Myocyte (in vitro differentiated cells): ENCODE measurements at places on chromosomes 6 and 20. TPM values are rescaled to one million over a fixed set of nuclear protein-coding genes. Genes with fewer than 3 reads are reported as not detected.
A peak's percentile ranks its signal among the peaks of the same experiment; 100 is the strongest.

- DNase-seq: peak; percentile 48
Observed at GRCh38 chr6:163417595-163417994, 3.1 kb downstream of the QKI start.

DNA sequence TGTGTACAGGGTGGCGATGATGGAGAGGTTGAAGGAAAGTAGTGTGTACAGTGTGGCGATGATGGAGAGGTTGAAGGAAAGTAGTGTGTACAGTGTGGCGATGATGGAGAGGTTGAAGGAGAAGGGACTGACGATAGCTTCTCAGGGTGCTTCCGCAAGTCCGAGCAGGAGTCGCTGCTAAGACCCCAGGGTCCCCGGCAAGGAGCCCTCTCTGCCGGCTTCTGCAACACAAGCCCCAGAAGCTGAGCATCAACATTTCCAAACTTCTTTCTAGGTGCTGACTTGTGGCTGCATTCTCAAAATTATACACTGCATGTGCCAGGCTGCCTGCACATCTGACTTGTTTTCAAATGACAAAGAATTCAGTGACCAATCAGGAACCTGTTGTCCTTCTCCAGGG, 47.8 kb upstream of the NXT1 start:
- no peak for DNase-seq

- DNase-seq: peak; percentile 53
Observed at GRCh38 chr6:17193106-17193775, 87.9 kb upstream of the RBM24 start.

DNA sequence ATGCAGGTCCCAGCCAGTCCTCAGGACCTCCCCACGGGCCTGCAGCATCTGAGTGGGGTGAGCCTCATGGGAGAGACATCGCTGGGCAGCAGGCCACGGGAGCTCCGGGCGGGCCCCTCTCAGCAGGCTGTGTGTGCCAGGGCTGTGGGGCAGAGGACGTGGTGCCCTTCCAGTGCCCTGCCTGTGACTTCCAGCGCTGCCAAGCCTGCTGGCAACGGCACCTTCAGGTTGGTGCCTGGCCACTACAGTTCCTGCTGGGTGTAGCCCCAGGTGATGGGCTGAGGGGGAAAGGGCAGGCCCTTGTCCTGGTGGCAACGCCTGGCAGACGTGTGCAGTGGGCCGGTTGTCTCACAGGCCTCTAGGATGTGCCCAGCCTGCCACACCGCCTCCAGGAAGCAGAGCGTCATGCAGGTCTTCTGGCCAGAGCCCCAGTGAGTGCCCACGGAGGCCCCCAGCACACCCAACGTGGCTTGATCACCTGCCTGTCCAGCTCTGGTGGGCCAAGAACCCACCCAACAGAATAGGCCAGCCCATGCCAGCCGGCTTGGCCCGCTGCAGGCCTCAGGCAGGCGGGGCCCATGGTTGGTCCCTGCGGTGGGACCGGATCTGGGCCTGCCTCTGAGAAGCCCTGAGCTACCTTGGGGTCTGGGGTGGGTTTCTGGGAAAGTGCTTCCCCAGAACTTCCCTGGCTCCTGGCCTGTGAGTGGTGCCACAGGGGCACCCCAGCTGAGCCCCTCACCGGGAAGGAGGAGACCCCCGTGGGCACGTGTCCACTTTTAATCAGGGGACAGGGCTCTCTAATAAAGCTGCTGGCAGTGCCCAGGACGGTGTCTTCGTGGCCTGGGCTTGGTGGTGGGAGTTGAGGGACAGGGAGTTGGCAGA, 787 bp upstream of the TNFRSF6B start:
- no peak for DNase-seq

DNA sequence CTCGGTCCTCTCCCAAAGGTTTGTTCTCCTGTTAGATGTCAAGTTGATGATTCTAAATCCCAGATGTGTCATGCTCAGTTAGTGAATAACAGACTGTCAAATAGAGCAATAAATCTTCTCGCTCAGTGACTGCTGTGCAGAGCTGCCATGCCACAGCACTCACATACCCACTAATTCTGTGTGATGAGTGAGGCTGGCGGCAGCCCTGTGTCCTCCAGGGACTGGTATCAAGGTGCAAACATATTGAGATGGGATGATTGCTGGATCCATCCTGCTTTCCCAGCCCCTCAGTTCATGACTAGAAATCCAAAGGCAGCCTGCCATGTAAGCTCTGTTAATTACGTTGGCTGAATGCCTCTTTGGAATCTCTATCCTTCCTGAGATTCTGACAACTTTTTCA, 103.9 kb downstream of the OLIG3 start:
- DNase-seq: no peak

- DNase-seq: no peak
Observed at GRCh38 chr20:4689220-4689619, 32.5 kb upstream of the PRND start.

DNA sequence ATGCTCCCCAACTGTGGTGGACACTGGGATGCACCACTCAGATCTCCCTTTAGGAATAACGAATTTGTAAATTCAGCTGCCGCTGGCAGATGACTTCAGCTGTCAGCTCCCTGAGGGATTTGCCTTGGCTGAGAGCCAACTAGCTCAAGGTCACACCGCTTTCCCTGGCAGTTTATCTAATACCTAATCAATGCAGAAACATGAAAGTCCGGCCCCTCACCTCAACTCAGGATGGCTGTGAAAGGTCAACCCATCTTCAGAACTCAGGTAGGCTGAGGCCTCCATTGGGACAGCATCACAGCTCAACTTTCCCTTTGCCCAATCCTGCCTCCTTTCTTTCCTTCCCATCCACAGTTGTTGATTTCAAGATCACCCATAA, 22.8 kb upstream of the SCGN start:
- DNase-seq: peak; percentile 48

DNA sequence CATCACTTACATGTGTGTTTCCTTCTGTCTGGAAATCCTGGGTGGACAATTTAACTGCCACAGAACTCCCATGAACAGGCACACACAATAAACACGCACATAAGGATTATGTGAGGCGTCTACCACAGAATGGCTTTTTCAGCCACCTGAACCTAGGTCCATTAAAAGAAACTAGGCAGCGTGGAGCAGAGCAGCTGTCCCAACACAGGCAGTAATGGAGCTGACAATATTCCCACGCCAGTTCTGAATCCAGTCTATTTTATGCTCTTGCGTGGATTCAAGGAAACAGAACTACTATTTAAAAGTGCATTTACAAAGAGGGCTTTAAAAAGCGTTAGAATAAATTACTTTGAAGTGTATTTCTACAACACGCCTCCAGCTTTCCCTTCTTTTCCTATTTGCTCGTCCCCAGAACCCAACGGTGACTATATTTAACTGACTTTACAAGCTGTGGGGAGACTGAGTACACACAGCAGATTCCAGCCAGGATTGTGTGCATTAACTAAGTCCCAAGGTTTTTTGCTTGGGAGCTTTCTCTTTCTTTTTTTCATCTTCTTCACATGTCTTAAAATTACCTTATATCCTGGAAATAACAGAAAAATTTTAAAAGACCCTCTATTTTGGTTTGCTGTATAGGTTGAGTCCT, 95.9 kb downstream of the GMDS start:
- no peak for DNase-seq

DNA sequence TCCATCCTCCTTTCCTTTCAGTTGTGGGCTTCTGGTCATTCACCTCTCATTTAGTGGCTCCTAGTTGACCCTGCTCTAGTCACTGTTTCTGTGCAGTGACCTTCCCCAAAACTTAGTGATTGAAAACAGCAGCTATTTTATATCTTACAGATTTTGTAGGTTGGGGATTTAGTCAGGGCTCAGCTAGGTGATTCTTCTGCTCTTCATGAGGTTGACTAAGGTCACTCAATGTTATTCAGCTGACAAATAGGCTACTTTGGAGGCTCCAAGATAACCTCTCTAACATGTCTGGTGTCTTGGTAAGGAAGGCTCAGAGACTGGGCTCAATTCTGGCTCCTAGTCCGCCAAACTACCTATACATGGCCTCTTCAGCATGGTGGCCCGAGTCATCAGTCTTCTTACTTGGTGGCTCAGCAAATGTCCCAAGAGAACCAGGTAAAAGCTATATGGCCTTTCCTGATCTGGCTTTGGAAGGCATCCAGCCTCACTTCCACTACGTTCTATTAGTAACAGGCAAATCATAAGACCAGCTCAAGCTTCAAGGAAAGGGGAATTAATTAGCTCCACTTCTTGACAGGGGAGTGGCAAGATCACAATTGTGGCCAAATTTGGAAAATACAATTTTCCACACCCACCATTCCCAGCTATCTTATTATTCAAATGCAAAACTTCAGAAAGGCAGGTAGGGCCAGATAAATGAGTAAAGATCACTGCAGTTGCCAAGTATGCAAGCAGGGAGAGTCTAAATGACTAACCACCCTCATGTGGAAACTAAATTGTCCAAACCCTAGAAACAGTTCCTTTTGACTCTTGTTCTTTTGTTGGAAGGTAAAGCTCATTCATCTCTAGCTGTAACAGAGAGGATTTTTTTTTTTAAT, 50.5 kb upstream of the LTV1 start:
- DNase-seq: no peak

- no peak for DNase-seq
Observed at GRCh38 chr6:160260803-160261450, 2.3 kb upstream of the SLC22A2 start.

GRCh38 chr6:143090314-143091044, 29.8 kb downstream of the AIG1 start:
- DNase-seq: no peak

GRCh38 chr6:157579467-157580031, 198.6 kb downstream of the ZDHHC14 start:
- no peak for DNase-seq

- no peak for DNase-seq
Observed at GRCh38 chr6:88566746-88567534, 396.5 kb downstream of the RNGTT start.

DNA sequence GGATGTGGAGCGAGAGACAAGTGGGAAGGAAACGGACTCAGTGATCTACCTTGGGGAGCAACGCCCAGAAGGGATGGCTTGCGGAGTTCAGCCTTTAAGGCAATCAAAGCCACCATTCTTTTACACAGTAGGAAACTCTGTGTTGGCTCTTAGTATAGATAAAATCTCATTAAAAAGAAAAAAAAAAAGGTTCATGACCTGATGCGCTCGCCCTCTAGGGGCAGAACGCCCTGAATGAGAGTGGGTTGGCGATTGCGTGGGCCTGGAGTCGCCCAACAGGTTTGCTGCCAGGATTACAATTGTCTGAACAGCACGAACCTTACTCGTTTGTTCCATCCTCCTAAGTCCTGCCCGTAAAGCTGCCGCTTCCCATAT, 1.2 kb downstream of the TPD52L1 start:
- peak; percentile 16 for DNase-seq

DNA sequence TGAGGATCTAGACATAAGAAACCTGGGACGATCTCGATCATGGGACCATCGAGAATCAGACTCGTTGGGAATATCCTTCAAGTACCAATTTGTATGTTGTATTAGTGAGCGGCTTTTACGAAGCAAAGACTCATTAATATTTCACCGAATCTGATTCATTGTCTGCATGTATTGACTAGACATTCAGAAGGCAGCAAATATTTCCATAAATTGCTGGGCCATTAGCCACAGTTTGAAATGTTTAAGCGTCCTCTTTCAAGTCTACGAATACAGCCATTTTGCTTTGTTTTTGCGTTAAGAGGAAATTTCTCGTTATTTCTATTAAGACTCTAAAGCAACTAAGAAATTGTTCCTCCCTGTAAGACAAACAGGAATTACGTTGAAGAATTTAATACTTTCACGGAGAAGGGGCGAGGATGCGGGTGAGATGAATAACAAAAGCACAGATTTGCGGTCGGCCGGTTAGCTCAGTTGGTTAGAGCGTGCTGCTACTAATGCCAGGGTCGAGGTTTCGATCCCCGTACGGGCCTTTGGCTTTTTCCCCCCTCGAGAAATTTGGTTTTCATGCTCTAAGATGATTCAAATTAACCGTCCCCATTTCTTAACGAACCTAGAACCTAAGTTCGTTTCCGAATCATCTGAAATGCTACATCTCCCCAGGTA, 18.5 kb downstream of the POM121L2 start:
- peak; percentile 43 for DNase-seq

GRCh38 chr6:130973521-130974277, 89.3 kb downstream of the EPB41L2 start:
- no peak for DNase-seq

EYA4 gene
- 18.5 and 22.0 TPM in 2 replicates for total RNA-seq

OR2W1 gene
- total RNA-seq: not detected in 2 replicates

BMP6 gene
- total RNA-seq: 0.10 and 0.19 TPM in 2 replicates

SMOC2 gene
- not detected in 2 replicates for total RNA-seq

CFAP206 gene
- total RNA-seq: not detected in 2 replicates

SOBP gene
- total RNA-seq: 0.21 and 0.42 TPM in 2 replicates

RNF39 gene
- not detected in 2 replicates for total RNA-seq

CDSN gene
- 0.16 TPM in 1 of 2 replicates, not detected in the other for total RNA-seq
